Putamen (tissue), 1 donor: ENCODE measurements at places on chromosomes 6 and 20.

DNA sequence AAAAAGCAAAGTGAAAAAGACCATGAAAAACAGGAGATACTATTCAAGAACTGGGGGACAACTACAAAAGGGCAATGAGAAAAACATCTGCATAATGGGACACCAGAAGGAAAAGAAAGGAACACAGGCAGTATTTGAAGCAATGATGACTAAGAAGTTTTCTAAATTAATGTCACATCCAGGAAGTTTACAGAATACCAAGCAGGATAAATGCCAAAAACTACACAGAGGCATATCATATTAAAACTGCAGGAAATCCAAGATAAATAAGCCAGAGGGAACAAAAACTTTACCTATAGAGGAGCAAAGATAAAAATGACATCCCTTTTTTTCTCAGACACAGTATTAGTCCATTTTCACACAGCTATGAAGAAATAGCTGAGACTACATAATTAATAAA, 193.0 kb downstream of the ERMARD start:
- DNase-seq = no peak

DNA sequence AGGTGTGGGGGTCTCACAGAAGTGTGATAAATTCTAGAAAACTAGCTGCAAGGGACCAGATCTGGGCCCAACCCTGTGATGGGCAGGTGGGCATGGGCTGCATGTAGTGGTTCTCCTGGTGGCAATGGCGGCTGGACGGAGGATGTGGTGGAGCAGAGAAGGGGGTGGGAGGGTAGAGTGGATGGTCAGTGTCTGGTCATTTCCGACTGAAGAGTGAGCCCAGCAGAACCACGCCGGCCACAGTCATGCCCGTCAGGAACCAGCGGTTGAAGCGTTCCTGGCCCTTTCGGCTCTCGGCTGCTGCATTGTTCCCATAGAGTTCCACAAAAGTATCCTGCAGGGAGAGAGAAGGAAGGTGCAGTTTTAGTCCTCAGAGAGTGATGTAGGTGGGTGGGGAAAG, 28.0 kb downstream of the COX4I2 start:
- no peak for DNase-seq

DNA sequence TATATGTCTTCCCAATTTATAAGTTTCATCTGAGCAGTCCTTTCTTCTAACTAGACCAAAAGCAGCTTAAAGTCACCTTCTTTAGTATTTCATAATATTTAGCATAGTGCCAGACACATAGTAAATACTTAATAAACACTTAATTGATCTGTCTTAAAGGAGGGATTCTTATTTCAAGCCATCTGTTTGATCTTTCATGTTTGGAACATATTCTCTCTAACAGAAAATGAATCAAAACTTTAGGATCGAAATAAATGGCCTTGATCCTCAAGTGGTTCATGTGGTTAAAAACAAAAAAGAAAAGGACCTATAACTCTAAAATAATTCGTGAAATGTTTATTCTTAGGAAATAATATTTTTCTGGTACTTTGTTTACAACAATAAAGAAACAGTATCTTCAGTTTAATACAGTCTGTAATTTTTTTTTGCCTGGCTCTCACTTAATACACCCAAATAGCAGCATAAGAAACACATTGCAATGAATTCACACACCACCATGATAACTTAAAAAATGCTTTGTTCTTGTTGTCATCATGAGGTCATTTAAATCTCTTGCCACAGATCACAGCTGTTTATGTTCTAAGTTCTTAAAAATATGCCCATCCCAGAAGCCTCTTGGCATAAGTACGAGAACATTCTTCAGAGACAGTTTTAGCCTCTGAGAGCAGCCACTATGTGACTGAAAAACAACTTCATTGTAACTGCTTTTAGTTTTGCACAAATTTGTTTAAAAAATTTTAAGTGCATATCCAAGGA, 48.1 kb downstream of the ESF1 start:
- DNase-seq = no peak

DNA sequence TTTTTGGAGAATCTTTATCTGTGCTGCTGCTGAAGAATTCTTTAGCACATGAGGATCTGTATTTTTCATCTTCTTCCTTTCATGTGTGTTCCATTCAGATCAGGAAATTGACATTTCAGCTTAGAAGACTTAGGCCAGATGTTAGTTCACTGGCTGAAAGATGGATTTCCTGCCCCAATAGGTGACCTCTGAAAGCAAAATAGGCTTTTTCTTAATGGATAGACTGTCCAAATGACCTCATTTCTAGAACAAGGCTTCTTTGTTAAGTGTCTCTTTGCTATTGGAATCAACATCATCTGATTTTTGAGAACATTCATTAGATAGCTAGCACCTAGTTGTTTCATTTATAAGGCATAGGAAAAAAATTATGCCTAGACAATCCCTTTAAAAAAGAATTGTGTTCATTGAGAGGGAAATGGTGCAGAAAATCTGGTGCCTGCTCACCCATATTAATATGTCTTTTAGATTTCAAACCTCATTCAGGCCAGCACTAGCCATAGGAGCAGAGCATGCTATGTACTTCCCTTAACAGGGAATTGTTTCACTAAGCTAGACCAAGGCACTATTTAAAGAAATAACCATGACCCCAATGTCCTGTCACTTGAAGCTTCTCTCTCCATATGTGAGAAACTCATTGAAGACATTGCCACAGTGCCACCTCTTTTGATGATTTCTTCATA, 13.6 kb upstream of the SASH1 start:
- DNase-seq = peak; percentile 49

DNA sequence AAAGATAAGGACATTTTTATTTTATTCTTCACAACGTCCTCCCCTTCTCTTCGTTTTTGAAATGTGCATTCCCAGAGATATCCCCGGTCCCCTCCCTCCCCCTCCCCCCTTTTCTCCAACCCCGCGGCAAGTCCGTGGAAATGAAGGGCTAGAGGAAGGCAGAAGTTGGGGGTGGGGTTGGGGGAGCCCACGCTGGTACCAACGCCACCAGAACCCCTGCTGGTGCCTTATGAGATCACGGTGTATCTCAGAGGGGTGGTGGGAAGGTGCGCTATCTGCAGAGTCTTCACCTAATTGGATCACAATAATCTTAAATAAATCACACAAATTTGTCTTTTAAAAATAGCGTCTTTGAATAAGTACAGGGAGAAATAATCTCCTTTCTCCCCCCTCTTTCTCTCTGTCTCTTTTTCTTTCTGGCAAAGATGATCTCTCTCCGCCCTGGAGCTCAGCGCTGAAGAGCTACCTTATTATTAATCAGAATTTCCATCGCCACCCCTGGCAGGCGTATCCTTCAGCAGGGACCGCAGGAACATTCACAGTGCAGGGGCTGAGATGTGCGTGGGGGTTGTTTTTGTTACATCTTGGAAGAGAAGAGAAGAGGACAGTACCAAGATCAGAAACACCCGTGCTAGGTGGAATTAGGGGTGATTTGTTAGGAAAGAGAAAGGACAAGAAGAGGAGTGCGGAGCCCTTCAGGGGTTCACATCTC, 915 bp downstream of the CLVS2 start:
- DNase-seq = peak; percentile 43

DNA sequence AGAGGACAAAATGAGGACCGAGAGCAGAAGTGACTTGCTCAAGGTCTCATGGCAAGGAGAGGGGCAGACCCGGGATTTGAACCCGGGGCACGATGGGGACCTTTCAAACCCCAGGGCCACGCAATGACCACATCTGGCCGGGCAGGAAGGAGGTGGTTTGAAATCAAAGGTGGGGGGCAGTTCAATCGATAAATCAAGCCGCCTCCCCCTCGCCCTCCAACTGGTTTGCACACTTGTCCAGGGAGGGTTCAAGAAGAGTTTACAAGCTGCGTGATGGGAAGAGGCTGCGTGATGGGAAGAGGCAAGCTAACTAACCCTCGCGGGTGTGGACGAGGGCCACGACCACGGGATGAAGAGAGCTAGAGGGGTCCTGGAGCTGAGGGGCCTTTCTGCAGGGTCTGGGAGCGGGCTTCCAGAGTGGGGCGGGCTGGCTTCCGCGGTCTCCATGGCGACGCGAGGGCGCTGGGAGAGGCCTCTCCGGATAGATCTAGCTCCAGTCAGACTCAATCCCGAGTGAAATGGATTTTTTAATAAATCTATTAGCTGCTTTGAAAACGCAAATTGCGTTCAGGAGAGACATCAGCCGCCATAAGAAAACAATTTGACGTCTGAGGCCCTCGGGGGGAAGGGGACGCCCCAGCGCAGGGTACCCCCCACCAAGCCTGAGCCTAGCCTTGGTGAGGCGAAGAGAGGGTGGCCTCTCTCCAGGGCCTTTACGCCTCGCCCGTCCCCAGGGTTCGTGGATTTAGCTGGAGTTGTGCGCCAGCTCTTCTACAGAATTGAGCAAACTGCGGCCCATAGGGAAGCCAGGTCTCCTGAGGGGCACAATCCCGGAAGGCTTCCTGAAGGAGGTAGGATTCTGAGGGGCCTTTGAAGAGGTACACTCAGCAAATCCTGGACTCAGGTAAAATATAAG, 143.9 kb downstream of the GRM4 start:
- DNase-seq = no peak

GRCh38 chr20:40880063-40880728, 148.4 kb upstream of the TOP1 start:
- no peak for DNase-seq

- DNase-seq = no peak
Measured at GRCh38 chr6:136370988-136371728, 81.5 kb upstream of the BCLAF1 start.

GRCh38 chr6:142279350-142280180, 22.2 kb upstream of the ADGRG6 start:
- DNase-seq = no peak

GRCh38 chr20:63701329-63702035, 5.0 kb downstream of the TNFRSF6B start:
- no peak for DNase-seq
